ENCODE measurements at places on chromosomes 13 and 19.

DNA sequence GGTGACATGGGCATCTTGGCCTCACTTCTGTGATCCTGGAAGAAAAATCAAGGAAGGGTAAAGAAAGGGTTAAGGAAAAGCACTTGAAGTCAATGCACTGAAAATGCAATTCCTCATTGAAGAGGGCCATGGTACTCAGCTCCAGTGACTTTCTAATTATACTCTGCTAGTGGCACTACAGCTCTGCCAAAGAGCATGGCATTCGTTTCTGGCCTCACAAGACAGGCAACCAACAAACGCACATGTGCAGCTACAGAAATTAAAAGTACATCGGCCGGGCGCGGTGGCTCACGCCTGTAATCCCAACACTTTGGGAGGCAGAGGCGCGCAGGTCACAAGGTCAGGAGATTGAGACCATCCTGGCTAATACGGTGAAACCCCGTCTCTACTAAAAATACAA lies 21.8 kb downstream of the SACS start:
- no peak for DNase-seq

- DNase-seq, result no peak
Measured at GRCh38 chr13:110319774-110320509, 12.9 kb downstream of the COL4A2 start.

DNA sequence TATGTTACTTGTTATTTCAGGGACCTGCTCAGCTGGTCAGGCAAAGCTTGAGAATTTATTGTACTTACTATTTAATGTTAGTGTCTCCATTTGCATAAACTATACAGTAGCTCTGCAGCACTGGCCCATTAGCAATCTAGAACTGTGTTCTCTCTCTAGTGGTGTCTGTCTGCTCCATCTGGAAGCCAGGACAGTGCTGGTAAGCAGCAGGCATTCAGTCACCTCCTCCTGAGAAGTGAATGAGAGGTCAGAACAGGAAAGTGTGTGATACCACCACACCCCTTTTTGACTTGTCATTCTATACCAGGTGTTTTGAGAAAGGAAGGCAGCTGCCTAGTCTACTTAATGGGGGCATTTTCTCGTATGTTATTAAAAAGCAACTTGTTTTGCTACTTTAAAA lies 3.9 kb downstream of the COG3 start:
- DNase-seq, result no peak

DNA sequence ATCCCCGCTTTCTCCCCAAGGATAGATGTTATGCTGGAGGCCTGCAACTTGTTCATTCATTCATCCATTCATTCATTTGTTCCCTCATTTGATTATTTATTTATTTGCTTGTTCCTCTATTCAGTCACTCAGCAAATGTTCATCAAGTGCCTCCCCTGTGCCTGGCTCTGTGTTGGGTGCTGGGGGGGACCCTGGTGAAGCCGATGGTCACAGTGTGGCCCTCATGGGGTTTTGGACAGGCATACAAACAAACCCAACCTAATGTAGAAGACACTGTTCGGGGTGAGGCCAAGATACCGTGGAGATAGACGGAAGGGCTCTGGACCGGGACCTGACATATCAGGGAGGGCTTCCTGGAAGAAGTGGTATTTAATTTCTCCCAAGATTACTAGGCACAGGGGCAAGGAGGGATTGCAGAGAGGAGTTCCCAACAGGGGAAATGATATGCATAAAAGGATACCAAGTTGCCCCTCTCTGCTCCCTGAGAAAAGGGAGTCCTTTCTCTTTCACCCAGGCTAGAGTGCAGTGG lies 58.1 kb downstream of the ZNF536 start:
- no peak for DNase-seq

Data from Kasumi-1 (cell line).